CD8-positive, alpha-beta T cell (primary cell): ENCODE measurements at places on chromosomes 6 and 20.

DNA sequence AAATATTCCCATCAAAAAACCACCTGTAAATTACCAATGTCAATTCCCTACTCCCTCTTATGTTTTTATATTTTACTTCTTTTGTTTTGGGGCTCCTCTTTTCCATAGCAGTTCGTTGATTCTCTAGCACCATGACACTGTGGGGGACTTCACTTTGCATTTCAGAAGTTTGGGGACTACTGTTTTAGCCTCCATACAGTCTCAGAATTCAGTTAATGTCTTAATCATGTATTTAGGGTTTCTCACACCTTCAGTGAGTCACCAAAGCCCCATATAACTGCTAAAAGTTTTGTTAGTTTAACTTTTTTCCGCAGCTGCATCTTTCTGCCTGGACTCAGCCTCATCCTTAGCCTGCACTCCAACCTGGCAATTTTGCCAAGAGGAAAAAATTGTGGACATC lies 20.7 kb upstream of the AIG1 start:
- no peak for DNase-seq

DNA sequence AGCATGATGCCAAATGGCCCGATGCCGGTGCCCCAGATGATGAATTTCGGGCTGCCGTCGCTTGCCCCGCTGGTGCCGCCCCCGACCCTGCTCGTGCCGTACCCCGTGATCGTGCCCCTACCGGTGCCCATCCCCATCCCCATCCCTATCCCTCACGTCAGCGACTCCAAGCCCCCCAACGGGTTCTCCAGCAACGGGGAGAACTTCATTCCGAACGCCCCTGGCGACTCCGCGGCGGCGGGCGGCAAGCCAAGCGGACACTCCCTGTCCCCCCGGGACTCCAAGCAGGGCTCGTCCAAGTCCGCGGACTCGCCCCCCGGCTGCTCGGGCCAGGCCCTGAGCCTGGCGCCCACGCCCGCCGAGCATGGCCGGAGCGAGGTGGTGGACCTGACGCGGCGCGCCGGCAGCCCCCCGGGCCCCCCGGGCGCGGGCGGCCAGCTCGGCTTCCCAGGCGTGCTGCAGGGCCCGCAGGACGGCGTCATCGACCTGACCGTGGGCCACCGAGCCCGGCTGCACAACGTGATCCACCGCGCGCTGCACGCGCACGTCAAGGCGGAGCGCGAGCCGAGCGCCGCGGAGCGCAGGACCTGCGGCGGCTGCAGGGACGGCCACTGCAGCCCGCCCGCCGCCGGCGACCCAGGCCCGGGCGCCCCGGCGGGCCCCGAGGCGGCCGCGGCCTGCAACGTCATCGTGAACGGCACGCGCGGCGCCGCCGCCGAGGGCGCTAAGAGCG lies 144.6 kb downstream of the SOBP start:
- DNase-seq, result no peak

GRCh38 chr20:37584238-37584807 lies 56.6 kb upstream of the BLCAP start:
- no peak for DNase-seq

DNA sequence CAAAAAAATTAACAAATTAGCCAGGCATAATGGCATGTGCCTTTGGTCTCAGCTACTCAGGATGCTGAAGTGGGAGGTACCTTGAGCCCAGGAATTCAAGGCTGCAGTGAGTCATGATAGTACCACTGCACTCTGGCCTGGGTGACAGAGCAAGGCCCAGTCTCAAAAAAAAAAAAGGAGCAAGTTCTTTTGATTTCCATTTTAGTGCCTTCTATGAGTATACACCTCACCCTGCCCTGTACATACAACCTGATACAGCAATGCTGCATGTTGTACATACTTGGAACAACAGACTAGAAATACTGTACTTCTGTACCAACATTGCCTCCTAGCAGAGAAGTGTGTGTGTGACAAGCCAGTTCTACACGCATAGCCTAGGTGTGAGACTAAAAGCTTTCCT lies 97.3 kb upstream of the CARMIL1 start:
- no peak for DNase-seq

DNA sequence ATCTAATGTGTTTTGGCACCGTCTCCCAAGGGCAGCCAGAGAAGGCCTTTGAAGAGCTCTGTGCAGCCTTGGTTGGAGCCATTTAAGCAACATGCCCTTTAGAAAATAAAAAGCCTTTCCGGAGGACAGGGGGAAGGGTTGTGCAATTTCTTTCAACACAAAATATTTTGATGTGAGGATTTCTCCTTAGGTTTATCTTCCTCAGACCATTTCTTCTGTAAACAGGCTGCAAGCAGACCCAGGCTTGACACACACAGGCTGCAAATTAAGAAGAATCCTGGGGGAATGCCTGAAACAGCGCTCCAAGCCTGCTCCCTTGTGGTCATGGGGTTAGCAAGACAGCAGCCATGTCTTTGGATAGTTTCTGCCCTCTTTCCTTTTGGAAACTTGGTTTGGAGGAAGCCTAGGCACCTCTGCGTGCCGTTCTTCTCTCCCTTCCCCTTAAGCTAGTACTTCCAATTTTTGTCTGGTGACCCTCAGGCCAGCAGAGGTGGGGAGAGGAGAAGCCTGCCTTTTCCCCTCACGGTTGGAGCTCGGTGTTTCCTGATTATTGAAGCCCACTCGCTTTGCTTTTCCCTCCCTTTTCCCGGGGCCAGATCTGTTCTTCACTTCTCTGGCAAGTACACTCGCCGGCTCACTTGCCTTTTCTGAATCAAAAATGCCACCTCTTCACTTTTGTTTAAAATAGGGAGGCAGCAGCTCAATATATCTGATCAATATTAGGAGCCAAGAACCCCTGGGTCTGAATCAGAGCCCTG lies 39.6 kb upstream of the NOX3 start:
- no peak for DNase-seq
